ENCODE measurements at places on chromosomes 16 and 17.

- peak; percentile 86 for DNase-seq
Observed at GRCh38 chr16:81444448-81445121, at the start of gene CMIP. TSS of gene CMIP (plus strand) at chr16:81444808.

DNA sequence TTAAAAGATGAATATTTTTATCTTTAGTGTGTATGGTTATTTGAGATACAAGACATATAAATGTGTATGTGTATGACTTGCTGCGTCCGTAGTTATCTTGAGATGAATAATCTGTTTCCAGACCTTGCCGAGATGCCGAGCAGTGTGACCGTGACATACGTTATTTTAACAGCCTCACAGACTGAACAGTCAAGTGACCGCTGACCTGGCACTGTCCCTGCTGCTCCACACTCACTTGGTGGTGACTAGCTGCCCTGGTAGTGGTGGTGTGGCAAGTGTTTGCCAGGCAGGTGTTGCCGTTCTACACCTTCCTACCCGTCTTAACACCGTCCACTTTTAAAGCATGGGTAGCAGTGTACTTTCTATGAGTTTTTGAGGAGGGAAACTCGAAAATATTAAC, 5.0 kb downstream of the ZC3H18 start:
- no peak for DNase-seq

DNA sequence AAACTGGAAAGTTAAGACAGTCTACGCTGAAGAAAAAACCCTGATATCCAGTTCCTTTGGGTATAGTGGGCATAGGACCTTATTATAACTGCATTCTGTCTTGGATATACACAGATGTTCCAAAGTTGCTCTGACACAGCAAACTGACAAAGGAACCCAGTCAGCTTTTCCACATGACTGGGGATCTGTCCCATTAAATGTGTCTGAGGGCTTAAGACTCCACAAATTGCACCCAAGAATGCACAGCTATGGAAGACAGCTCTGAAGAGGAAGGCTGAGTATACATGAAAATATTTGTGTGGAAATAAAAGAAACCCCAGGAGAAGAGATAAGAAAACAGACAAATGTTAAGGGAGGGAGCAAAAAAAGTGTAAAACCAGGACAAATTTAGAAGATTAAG, 114.1 kb downstream of the SPAG9 start:
- peak; percentile 71 for DNase-seq

DNA sequence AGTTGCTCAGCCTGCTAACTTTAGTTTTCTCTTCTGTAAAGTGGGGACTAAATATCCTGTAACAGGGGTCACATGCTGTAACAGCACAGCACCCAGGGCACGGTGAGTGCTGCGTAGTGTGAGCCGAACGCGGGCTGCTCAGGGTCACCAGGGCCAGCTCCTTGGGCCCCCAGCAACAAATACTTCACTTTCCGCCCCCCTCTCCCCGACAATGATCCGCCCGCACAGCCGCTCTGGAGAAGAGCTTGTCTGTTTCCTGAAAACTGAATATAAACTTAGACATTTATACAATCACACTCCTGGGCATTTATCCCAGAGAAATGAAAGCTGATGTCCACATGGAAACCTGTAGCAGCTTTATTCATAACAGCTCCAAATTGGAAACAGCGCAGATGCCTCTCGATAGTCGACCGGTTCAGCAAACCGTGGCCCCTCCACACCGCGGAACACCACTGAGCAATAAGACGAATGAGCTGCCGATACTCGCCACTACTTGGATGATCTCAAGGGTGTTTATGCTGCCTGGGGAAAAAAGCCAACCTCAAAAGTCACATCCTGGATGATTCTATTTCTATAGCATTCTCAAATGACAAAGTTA, 267.2 kb downstream of the PARN start:
- DNase-seq: peak; percentile 74

DNA sequence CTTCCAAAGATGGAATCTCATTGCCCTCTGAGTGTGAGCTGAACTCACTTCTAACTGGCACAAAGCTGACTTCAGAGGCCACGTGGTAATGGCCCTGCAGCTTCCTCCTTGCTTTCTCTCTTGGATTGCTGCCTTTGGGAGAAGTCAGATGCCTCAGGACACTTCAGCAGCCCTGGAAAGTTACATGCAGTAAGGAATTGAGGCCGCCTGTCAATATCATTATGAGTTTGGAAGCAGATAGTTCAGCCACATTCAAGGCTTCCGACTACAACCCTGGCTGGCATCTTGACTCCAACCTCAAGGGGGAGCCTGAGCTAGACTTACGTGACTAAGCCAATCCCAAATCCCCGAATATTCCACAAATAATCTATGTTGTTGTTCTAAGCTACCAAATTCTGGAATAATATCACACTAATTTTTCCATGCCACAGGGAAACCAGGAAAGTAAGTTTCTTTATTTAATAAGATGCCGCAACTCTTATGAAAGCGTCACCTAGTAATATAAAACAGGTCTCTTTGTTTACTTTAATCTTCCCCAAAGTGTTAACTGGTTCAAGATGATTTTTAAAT, 13.6 kb downstream of the CEP20 start:
- peak; percentile 70 for DNase-seq

GRCh38 chr16:12260647-12261262, 284.2 kb downstream of the SNX29 start:
- DNase-seq: no peak

GRCh38 chr16:84059946-84060901, 17.6 kb upstream of the SLC38A8 start:
- DNase-seq: no peak

All from fibroblast of skin of back (primary cell).